ENCODE measurements at places on chromosomes 6 and 20. TPM values are rescaled to one million over a fixed set of nuclear protein-coding genes. Genes with fewer than 3 reads are reported as not detected.

DNA sequence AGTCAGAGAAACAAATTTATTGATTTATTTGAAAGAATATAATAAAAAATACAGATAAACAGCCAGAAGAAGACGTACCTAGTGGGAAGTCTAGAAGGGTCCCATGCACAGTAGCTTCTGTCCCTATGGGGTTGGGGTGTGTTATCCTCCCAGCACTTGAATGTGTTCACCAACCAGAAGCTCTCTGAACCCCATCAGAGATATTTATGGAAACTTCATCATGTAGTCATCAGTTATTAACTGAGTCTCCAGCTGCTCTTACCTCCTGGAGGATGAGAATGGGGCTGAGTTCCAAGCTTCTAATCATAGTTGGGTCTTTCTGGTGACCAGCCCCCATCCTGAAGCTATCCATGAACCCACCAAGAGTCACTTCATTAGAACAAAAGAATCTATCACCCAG, 15.4 kb upstream of the USP45 start:
- no peak for DNase-seq

GRCh38 chr6:19864285-19864684, 27.1 kb downstream of the ID4 start:
- no peak for DNase-seq

DNA sequence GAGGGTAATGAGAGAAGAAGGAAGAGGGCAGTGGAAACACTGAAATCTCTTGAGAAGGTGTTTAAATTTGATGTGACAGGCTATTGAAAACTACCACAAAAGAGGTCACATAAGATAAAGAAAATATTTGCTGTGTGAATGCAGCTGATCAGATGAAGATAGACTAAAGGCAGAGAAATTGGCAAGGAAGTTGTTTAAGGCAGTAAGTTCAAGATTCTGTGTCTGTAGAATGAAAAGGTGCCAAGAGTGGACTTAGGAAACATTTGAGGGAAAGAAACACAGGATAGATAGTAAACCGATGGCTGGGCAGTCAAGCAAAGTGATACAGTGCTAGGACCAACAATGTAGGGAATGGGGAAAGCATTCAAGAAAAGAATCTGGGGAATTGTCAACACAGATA, 332.3 kb upstream of the MARCKS start:
- no peak for DNase-seq

- no peak for DNase-seq
Observed at GRCh38 chr6:137902699-137903098, 35.6 kb downstream of the TNFAIP3 start.

DNA sequence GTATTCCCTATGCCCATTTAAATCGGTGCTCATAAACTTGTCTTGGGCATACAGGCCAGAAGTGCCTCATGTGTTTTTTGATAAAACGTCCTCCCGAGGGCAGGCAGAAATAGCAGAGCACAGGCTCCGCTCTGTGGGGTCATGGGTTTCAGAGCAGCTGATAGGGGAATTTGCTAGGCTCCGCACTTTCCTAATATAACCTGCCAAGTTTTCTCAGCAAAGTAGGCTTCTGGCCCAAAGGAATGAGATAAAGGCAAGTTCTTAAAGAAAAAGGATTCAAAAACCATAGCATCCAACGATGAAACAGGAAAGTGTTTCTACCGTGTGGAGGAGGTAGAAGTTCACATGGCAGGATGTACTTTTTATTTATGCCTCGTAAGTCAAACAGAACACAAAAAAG, 69.8 kb upstream of the RALGAPA2 start:
- DNase-seq: peak; percentile 65

DNA sequence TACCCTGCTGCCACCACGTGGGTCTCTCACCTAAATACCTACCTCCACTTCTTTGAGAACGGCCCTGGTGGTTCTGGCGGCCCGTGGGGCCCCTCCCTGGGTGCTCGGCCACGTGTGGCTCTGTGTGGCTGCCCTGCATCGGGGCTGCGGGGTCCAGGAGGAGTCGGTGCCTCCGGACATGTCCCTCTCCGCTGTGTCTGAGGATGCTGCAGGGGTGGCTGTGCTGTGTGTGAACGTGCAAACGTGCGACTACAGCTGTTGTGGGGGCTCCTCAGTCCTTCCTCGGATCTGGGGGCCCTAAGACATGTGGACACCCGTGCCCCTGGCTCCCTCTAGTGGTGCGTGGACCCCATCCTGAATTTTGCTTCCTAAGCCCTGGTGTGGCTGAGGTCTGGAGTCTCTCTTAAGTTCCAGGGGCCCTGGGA, 691.8 kb downstream of the QKI start:
- DNase-seq: no peak

Gene APCDD1L
- total RNA-seq: 3.9 TPM

Gene RAET1G
- total RNA-seq: 1.2 TPM

Gene VGLL2
- total RNA-seq: 0.11 TPM

Gene XKR7
- 0.05 TPM for total RNA-seq
